ENCODE measurements at places on chromosomes 7 and 10. TPM values are rescaled to one million over a fixed set of nuclear protein-coding genes. Genes with fewer than 3 reads are reported as not detected.

DNA sequence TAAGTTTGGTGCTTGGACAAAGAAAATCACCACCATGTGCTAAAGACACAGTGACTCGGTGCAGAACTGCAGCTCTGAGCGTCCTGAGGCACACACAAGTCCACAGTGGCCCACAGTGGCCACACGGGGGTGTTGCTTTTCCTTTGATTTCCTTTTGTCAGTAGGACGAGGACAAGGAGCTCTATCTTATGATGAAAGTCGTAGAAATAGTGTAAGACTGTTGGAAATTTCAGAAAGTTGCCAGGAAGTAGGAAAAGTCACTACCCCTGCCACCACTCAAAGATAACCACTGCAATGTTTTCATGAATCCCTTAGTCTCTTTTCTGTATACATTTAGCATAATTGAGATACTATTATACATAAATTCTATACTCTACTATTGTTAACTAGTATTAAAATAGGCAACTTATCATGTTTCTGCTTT lies 146.0 kb downstream of the TNS3 start:
- H3K4me3 ChIP-seq = no peak overlapping the region
- peaks cover 42% of the 10 kb centered on the region for H3K36me3 ChIP-seq
- H3K27me3 ChIP-seq = no peaks in the 10 kb centered on the region
- no peak for DNase-seq
- no peak overlapping the region for H3K27ac ChIP-seq

GRCh38 chr10:117894339-117894738 lies 152.4 kb downstream of the RAB11FIP2 start:
- no peak overlapping the region for H3K27ac ChIP-seq
- no peaks in the 10 kb centered on the region for H3K27me3 ChIP-seq
- H3K4me3 ChIP-seq = no peak overlapping the region
- DNase-seq = no peak

DNA sequence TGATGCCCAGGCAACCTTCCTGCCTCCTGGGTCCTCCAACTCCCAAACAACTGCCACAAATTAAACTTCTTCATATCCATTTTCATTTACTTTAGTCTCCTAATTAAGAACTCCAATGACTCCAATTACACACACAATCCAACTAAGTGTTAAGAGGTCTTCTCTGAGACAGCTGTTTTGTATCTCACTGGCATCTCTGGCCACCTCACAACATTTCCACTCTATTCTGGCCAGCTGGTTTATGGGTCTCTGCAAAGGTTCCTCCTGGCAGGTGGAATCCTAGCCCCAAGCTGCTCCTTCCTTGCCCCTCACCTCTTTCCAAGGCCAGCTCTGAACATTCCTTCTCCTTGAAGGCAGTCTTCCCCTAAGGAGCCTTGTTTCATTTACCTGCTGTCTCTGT lies 123.1 kb upstream of the HPS1 start:
- H3K36me3 ChIP-seq = no peaks in the 10 kb centered on the region
- no peak overlapping the region for H3K27ac ChIP-seq
- H3K27me3 ChIP-seq = no peaks in the 10 kb centered on the region
- no peaks in the 10 kb centered on the region for H3K4me1 ChIP-seq
- H3K4me3 ChIP-seq = no peak overlapping the region

DNA sequence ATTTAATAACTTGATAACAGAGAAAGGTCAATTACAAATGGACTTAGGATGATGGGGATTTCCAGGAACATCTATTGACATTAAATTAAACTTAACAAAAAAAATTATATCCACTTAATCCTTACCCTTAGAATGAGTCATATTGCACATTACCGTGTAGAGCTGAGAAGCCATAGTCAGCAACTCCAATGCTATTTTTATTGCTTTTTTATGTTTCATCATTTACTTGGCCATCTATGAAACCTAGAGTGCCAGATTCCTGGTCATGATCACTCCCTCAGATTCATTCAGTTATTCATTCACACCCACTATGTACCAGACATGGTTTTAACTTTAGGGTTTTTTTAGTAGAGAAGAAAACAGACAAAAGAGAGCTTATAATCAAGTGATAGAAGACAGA lies 1180.4 kb downstream of the CNTNAP2 start:
- no peaks in the 10 kb centered on the region for H3K4me1 ChIP-seq
- H3K4me3 ChIP-seq = no peak overlapping the region
- no peak for DNase-seq

GRCh38 chr10:5518143-5518542 lies 6.6 kb upstream of the CALML3 start:
- H3K27me3 ChIP-seq = no peaks in the 10 kb centered on the region
- DNase-seq = no peak
- no peak overlapping the region for H3K4me3 ChIP-seq
- H3K36me3 ChIP-seq = no peaks in the 10 kb centered on the region
- H3K27ac ChIP-seq = no peak overlapping the region
- H3K4me1 ChIP-seq = no peaks in the 10 kb centered on the region

The FOXI2 gene
- not detected for total RNA-seq

The HOXA7 gene
- total RNA-seq = 2.2 TPM

The OSBPL3 gene
- 24.9 TPM for total RNA-seq

The DRGX gene
- total RNA-seq = not detected

Data from lower lobe of right lung (tissue), 2 donors.